ENCODE measurements at places on chromosomes 5 and 9. TPM values are rescaled to one million over a fixed set of nuclear protein-coding genes. Genes with fewer than 3 reads are reported as not detected.

PCDHB14 gene
- total RNA-seq, result 0.45 TPM

IFNA2 gene
- not detected for total RNA-seq

FOXD4L5 gene
- total RNA-seq, result under 0.01 TPM

CNTLN gene
- 25.8 TPM for total RNA-seq

ALDH7A1 gene
- 67.5 TPM for total RNA-seq

GDF9 gene
- 0.18 TPM for total RNA-seq

TRIP13 gene
- 4.4 TPM for total RNA-seq

HTR4 gene
- not detected for total RNA-seq

DIPK1B gene
- 0.98 TPM for total RNA-seq

MYMK gene
- total RNA-seq, result not detected

MOB3B gene
- total RNA-seq, result 0.25 TPM

ZFP37 gene
- total RNA-seq, result 3.6 TPM

KLF4 gene
- total RNA-seq, result 16.8 TPM

POLR1E gene
- 29.1 TPM for total RNA-seq

GARIN3 gene
- total RNA-seq, result not detected

BARX1 gene
- total RNA-seq, result 0.09 TPM

DBH gene
- not detected for total RNA-seq

OMD gene
- total RNA-seq, result 0.33 TPM

ACSL6 gene
- not detected for total RNA-seq

IRGM gene
- 0.09 TPM for total RNA-seq

PCDHGA12 gene
- total RNA-seq, result 39.7 TPM

SHROOM1 gene
- 7.6 TPM for total RNA-seq

C5orf47 gene
- not detected for total RNA-seq

NTRK2 gene
- total RNA-seq, result 3.3 TPM

ANKS6 gene
- 13.8 TPM for total RNA-seq

VAV2 gene
- total RNA-seq, result 10.9 TPM

CDO1 gene
- total RNA-seq, result 7.0 TPM
